Fibroblast of skin of left quadriceps (primary cell): ENCODE measurements at places on chromosomes 7 and 10.

DNA sequence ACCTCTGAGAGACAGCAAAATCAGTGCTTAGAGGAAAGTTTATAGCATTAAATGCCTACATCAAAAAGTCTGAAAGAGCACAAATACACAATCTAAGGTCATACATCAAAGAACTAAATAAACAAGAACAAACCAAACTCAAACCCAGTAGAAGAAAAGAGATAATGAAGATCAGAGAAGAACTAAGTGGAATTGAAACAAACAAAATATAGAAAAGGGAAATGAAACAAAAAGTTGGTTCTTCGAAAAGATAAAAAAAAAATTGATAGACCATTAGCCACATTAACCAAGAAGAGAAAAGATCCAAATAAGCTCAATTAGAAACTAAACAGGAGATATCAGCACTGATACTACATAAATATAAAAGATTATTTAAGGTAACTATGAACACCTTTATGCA is 280.0 kb upstream of the NRG3 start:
- DNase-seq = no peak

- no peak for DNase-seq
These were observed 288.9 kb downstream of the BBS9 start for GRCh38 chr7:33418251-33418701.

DNA sequence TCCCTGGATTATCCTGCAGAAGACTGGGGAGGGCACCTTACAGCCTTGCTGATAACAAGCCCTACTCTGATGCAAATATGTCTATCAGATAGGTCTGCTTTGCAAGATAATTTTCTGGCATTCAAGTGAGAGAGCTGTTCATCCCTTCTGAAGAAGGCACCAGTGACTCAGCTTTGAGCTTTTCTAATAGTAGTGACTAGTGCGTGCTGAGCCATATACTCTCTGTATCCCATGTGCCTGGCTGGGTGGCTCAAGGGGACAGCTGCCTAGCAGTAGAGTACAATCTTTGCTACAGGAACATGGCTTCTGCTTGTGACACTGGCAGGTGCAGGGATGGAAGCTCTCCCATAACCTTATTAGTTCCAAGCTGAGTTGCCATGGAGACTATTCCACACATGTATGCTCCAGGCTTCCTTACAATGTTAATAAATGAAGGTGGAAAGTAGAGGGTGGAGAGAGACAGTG is 35.0 kb upstream of the ABCB4 start:
- no peak for DNase-seq

GRCh38 chr7:24227068-24227467 is 56.9 kb upstream of the NPY start:
- DNase-seq = no peak

DNA sequence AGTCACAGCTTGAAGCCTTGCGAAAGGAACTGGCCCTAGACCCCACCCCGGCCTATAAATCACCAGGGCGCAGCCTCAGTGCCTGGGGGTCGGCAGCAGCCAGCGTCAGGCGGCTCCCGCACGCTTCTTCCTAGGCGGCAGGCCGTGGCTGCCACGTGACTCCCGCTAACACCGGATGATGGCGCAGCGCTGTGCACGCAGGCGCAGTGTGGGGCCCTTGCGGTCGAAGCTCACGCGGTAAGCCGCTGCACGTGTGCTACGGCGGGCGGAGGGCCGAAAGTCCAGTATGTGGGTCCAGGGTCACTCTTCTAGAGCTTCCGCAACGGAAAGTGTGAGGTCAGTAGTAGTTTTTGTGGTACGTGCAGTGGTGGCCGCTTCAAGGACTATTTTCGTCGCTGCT is at the start of gene STK31:
Gene STK31, plus strand, starts transcription at position 220 of the 400 bp plus-strand sequence. Its CDS starts 67 bp downstream, at position 287.
- DNase-seq = no peak

DNA sequence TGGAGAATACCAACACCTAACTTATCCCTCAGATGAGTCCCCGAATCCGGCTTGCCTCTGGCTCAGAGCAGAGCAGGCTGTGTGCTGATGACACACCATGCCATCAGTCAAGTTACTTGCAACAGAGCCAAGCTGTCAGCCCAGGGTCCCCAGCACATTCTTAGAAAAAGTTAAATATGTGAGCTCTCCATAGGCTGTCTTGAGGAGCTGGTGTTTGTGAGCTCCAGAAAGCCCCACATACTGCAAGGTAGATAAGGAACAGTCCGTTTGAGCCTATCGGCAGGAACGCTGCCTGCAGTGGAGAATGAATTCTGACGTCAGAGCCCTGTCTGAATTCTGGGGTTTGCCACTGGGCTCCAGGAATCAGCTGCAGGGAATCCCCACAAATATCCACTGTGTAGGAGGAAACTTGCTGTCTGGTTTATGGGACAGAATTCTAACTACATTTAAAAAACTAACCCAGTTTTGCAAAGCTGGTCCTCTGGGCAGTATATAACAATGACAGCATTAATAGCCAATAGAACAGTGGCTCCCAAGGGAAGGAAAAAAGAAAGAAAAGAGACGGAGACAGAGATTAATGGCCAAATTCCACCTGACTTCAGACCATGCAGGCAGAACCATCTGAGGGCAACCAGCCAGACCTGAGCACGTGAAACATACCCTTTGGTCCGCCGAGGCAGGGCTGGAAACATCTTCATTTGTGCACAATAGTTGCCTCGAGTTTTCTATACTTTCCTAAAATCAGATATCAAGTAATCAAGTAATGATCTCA is 3.6 kb downstream of the SFXN4 start:
- no peak for DNase-seq

GRCh38 chr7:139663608-139664177 is 114.1 kb downstream of the HIPK2 start:
- no peak for DNase-seq

- DNase-seq = no peak
These were observed 216.8 kb downstream of the PTEN start for GRCh38 chr10:88080213-88080612.

- DNase-seq = no peak
These were observed 10.3 kb downstream of the SLK start for GRCh38 chr10:103977204-103977603.

DNA sequence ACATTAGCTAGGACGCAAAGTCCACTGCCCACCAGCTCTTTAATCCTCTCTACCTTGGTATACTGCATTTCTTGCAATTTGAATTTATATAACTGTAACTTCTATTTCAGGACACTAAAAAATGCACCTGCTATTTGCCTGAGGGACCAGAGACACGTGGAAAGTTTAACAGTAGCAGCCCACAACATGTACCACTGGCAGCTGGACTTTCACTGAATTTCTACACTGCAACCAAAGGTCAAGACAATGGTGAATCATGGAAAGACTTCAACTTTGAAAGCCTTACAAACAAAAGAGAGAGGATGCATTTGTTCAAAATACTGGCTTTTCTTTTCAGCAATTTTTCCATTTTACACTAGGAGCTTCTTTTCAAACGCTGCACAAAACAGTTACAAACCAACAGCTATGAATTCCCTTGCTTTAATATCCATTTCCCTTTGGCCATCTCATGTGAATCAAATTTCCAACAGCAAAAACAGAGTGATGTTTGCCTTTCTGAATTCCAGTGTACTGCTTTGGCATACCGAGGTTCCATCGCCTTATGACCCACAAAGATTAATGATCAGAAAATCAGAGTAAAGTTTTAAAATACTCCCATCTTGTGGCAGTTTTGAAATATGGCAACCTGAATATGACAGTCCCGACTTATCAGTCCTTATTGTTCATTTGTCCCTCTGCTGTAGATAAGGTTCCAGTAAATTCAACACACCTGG is 29.9 kb upstream of the HNRNPH3 start:
- DNase-seq = peak; percentile 39

- no peak for DNase-seq
These were observed 41.6 kb downstream of the ERCC6 start for GRCh38 chr10:49497358-49497757.

- no peak for DNase-seq
These were observed 86.8 kb downstream of the SORBS1 start for GRCh38 chr10:95474228-95475002.

DNA sequence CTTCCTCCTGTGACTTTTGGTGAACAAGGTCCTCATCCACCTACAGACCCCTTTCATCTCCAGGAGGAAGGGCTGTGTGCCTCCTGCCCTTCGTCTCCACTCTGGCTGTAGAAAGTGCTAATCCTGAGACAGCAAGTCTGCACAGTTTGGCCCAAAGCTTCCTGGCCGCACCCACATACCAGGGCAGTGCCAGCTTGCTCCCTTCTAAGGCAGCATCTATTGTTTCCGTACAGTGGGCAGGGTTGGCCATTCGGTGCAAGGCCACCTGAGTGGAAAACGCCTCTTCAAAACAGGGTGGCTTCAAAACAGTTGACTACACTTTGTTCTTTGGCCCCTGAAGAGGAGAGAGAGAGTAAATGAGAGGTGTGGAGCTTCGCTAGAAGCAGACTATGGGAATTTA is 134.1 kb upstream of the KLF14 start:
- DNase-seq = no peak

- DNase-seq = no peak
These were observed 125.7 kb downstream of the CD36 start for GRCh38 chr7:80764132-80764531.

DNA sequence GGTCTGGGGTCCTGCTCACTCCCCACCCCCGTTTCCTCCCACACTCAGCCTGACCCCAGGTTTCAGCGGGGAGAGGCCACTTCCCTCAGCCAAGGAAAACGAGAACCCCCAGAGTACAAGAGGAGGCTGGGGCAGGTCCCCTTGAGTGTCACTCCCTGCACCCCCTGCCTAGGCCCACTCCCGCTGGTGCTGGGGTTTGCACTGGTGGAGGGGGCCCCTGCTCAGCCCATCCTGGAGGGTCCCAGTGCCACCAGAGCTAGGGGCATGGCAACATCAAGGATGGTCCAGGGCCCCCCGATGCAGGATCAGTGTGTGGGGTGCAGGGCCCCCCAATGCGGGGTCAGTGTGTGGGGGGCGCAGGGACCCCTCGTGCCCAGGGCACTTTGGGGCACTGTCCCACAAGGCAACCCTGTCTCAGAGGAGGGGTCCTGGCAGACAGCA is 70.5 kb upstream of the KCTD7 start:
- DNase-seq = no peak

GRCh38 chr7:132117181-132117580 is 459.1 kb downstream of the PLXNA4 start:
- peak; percentile 6 for DNase-seq

- no peak for DNase-seq
These were observed 123.0 kb upstream of the VSTM2A start for GRCh38 chr7:54419209-54419608.
